M059J (cell line): ENCODE measurements at places on chromosomes 5 and 9. TPM values are rescaled to one million over a fixed set of nuclear protein-coding genes. Genes with fewer than 3 reads are reported as not detected.

The SV2C gene
- not detected in 2 replicates for total RNA-seq

DNA sequence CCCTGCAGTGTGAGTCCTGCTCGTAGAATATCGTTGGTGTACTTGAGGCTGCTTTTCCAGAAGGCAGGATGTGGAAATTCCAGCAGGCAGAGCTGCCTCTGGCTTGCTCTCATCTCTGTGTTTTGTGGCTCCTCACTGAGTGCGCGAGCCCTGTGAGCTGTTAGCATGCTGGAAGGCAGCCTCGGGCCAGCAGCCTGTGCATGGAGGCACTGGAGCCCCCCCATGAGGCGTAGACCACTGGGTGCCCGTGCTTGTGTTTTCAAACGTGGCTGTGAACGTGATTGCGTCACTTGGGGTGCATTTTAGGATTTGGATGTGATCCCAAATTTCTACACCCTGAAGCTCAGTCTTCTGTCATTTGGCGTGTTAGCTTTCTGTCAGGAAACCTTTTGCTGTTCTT lies 3.2 kb downstream of the WDR5 start:
- no peak for DNase-seq

- no peak for DNase-seq
These were observed 1941.4 kb upstream of the NUDT12 start for GRCh38 chr5:105503950-105504349.

The TOR2A gene
- 10.4 and 12.3 TPM in 2 replicates for total RNA-seq

GRCh38 chr9:134190232-134191121 lies 26.1 kb upstream of the RNU6ATAC start:
- no peak for DNase-seq

The ADAMTSL2 gene
- 0.07 and 0.10 TPM in 2 replicates for total RNA-seq
